Activated gamma-delta T cell treated with Interleukin-2 at 50 U/mL for 16 hours (primary cell): ENCODE measurements at places on chromosomes 12 and 14.

DNA sequence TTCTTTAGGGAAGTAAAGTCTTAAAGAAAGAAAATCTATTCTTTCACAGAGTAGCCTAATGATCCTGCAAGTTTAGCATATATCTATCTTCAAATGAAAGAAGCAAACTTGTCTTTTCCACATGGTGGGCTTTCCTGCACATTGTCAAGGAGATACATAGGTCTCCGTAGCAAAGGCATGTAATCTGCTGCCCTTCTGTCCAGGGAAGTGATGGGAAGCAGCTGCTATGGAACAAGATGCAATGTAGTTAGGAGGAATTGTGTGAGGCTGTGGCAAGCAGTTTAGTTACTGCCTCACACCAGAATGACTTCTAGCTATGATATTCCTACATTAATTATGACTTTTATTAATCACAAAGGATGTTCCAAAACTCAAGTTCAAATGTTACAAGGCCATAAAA lies 174.4 kb downstream of the PDZRN4 start:
- DNase-seq = no peak

GRCh38 chr12:109711596-109712461 lies 1.8 kb upstream of the FAM222A start:
- no peak for DNase-seq

DNA sequence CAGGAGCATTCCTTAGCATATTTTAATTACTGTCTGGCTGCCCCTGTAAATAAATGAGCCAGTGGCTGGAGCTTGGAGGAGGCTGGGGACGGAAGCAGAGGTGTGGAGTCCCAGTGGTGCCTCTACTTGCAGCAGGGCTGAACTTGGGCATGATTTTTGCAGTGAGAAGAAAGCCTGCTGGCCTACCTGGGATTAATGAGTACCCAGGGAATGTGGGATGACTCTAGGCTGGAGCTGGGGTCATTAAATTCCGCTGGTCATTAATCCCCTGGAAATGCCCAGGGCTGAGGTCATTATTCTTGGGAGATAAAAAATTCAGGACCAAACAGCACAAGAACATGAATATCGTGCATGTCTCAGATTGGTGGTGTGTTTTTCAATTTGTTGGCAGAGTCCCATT lies 753.3 kb downstream of the VRK1 start:
- DNase-seq = no peak

GRCh38 chr12:11654338-11654737 lies 4.9 kb downstream of the ETV6 start:
- no peak for DNase-seq

DNA sequence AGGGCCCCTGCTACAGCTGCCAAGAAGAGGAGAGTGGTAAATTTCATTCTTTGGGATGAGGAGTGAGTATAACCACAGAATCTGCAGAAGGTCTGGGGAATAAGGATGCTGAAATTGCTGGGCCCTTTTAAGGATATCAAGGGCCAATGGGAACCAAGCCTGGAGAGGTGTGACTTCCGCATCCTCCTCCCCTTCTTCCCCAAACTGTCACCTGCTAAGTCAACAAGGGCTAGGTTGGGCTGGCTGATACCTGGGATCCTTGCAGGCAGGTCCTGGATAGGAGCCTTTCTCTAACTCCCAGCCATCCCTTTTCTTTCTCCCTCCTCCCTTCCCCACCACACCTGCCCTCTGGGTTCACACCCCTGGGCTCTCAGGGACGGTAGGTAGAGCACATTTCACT lies at the start of gene LACRT:
Gene LACRT (minus strand): TSS at position 101 of the 400 bp plus-strand sequence. CDS start 54 bp downstream, at position 47.
- no peak for DNase-seq

- DNase-seq = no peak
Observed at GRCh38 chr12:50279501-50279900, 3.8 kb downstream of the LIMA1 start.

DNA sequence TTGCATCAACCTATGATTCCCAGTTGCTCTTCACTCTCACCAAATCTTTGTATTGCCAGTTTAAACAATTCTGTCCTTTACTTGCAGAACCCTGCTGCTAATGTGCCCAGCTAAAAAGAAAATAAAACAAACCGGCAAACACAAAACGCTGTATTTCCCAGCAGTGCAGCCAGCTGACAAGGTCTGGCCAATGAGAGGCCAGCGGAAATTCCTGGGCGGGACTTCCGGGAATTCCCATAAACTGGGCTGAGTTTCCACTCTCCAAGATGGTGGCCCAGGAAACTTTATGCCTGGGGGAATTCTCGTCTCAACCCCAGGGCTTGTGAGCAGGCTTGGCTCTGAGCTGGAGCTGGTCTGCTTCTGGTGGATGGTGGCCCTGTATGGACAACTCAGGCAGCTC lies 807.3 kb upstream of the TMEM132C start:
- DNase-seq = no peak

- DNase-seq = no peak
Observed at GRCh38 chr12:32183650-32184049, 77.0 kb downstream of the BICD1 start.

- DNase-seq = no peak
Observed at GRCh38 chr12:92601176-92601575, 101.6 kb upstream of the PLEKHG7 start.

DNA sequence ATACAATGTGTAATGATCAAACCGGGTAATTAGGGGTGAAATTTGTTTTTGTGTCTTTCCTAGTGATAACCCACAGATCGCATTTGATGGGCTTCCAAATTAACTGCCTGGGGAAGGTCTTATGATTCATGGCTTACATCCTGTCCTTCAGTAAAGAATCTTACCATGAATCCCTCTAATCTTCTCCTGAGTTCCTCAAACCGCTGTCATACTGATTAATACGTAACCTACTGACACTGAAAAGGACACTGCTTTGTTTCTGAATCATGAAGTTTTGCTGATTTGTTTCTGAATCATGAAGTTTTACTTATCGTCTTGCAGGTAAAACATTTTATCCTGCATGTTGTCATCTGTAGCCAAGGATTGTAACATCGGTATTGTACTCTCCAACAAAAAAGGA lies 52.0 kb upstream of the CRY1 start:
- no peak for DNase-seq

- DNase-seq = no peak
Observed at GRCh38 chr14:54338696-54339317, 58.0 kb upstream of the CDKN3 start.
